Placental epithelial cell (primary cell): ENCODE measurements at places on chromosomes 4 and X. TPM values are rescaled to one million over a fixed set of nuclear protein-coding genes. Genes with fewer than 3 reads are reported as not detected.

The AVPR2 gene
- not detected in 2 replicates for total RNA-seq

The ARSD gene
- 34.3 and 88.3 TPM in 2 replicates for total RNA-seq

The FAM184B gene
- under 0.01 TPM in 1 of 2 replicates, not detected in the other for total RNA-seq

The ANTXR2 gene
- 20.2 and 26.3 TPM in 2 replicates for total RNA-seq

The DKK2 gene
- 13.0 and 20.0 TPM in 2 replicates for total RNA-seq

The TSC22D3 gene
- 64.2 and 97.0 TPM in 2 replicates for total RNA-seq

The RHOXF2 gene
- total RNA-seq, result not detected in 2 replicates

The UGT2B10 gene
- total RNA-seq, result not detected in 2 replicates

The USP17L15 gene
- total RNA-seq, result not detected in 2 replicates

The OTC gene
- total RNA-seq, result not detected in 2 replicates

The NLRP2B gene
- total RNA-seq, result not detected in 2 replicates

The GSX2 gene
- not detected in 2 replicates for total RNA-seq

The ZNF711 gene
- total RNA-seq, result 4.8 and 7.9 TPM in 2 replicates

The LRCH2 gene
- total RNA-seq, result under 0.01 and 0.11 TPM in 2 replicates

The LDB2 gene
- total RNA-seq, result 0.11 TPM in 1 of 2 replicates, not detected in the other

The AFM gene
- not detected in 2 replicates for total RNA-seq

The CABS1 gene
- total RNA-seq, result not detected in 2 replicates

The TRIM75 gene
- total RNA-seq, result not detected in 2 replicates

The SMARCA1 gene
- 48.7 and 92.3 TPM in 2 replicates for total RNA-seq

The ZGRF1 gene
- total RNA-seq, result 7.4 and 7.5 TPM in 2 replicates

The ADAM29 gene
- total RNA-seq, result not detected in 2 replicates

The LANCL3 gene
- 0.98 and 1.6 TPM in 2 replicates for total RNA-seq

The TDO2 gene
- total RNA-seq, result not detected in 2 replicates

The GLRA3 gene
- total RNA-seq, result not detected in 2 replicates

The SSR4 gene
- 157 and 199 TPM in 2 replicates for total RNA-seq

The PNMA6A gene
- total RNA-seq, result under 0.01 and 0.11 TPM in 2 replicates

The PDGFRA gene
- total RNA-seq, result 0.76 and 2.0 TPM in 2 replicates

The ADRA2C gene
- total RNA-seq, result 0.22 and 0.39 TPM in 2 replicates

The PPP2R2C gene
- total RNA-seq, result 0.39 and 0.65 TPM in 2 replicates

The SYTL5 gene
- 0.39 and 0.43 TPM in 2 replicates for total RNA-seq

The ADH4 gene
- total RNA-seq, result not detected in 2 replicates

The GCNA gene
- 2.3 and 4.7 TPM in 2 replicates for total RNA-seq

The HELT gene
- not detected in 2 replicates for total RNA-seq

The ADH1C gene
- total RNA-seq, result not detected in 2 replicates

The DAPP1 gene
- total RNA-seq, result 71.1 and 96.5 TPM in 2 replicates

The HS3ST1 gene
- total RNA-seq, result under 0.01 and 0.22 TPM in 2 replicates

The GAGE12E gene
- total RNA-seq, result not detected in 2 replicates
